ENCODE measurements at places on chromosomes 7 and 10. TPM values are rescaled to one million over a fixed set of nuclear protein-coding genes. Genes with fewer than 3 reads are reported as not detected.

The ZPBP gene
- total RNA-seq = not detected

The CYP26C1 gene
- 0.05 TPM for total RNA-seq

The LRRN3 gene
- 154 TPM for total RNA-seq

DNA sequence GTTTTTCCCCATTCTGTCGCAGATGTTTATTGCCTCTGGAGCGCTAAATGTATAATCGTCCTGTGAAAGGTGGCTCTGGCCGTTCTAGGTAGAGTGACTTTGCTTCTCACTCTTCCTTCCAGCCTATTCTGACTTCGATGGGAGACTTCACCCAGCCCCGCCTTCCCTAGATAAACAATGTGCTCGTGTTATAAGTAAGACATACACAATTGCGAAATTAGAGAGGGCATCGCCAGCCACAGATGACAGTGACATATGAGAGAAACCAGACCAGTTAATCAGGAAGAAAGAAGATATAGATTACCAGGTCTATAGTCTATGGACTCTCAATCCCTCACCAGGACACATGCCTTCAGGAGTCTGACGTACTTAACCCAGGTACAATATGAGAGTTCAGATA lies 1050.5 kb upstream of the AUTS2 start:
- H3K4me1 ChIP-seq = no peaks in the 10 kb centered on the region
- no peak overlapping the region for H3K27ac ChIP-seq
- no peak overlapping the region for H3K4me3 ChIP-seq
- H3K36me3 ChIP-seq = no peaks in the 10 kb centered on the region
- no peak for DNase-seq

DNA sequence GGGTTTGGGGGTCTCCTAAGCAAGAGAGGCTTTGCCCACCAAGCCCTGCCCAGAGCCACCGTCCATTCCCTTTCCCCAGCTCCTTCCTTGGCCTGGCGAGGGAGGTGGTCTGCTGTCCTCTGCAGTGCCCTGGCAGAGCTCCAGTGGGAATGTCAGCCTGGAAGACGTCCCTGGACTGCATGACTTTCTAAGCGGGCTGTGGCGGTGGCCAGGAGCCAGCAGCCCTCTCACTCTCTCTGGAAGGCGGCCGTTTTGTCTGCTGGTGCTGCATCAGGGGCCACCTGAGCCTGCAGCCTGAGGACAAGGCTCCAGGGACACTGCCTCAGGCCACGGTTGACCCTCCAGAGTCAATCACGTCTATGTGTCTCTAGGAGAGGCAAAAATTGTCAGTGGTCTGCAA lies 271.0 kb downstream of the SKAP2 start:
- no peaks in the 10 kb centered on the region for H3K36me3 ChIP-seq
- no peak overlapping the region for H3K4me3 ChIP-seq
- no peaks in the 10 kb centered on the region for H3K4me1 ChIP-seq
- DNase-seq = no peak
- no peak overlapping the region for H3K27ac ChIP-seq

- H3K36me3 ChIP-seq = peaks cover 2% of the 10 kb centered on the region
- no peak overlapping the region for H3K27ac ChIP-seq
- H3K4me1 ChIP-seq = peaks cover 29% of the 10 kb centered on the region
- H3K4me3 ChIP-seq = no peak overlapping the region
- no peaks in the 10 kb centered on the region for H3K27me3 ChIP-seq
- no peak for DNase-seq
Observed at GRCh38 chr10:44972874-44973306, 5.7 kb downstream of the DEPP1 start.
